Vagina (tissue), 2 donors: ENCODE measurements at places on chromosomes 1 and 21. TPM values are rescaled to one million over a fixed set of nuclear protein-coding genes. Genes with fewer than 3 reads are reported as not detected.

GRCh38 chr21:21714426-21714825, 716.2 kb downstream of the NCAM2 start:
- DNase-seq = no peak

The CHAF1B gene
- 1.7 TPM for total RNA-seq

GRCh38 chr1:5891736-5892135, 100.5 kb downstream of the NPHP4 start:
- no peak for DNase-seq

DNA sequence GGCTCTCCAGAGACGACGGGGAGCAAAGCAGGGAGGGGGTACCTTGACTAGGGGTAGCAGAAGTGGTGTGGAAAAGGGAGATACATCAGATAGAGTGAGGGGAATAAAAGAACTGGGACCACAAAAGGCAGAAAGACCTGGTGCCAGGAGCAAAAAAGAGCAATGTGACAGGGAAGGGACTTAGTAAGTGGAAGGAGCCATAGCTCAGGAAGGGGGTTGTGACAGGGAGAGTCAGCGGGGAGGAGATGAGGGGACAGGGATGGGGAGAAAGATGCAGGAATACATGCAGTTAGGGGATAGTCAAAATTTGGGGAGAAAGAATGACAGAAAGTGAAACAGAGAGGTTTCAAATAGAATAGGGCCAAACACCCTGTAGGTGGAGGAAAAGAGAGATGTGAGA, 20.5 kb downstream of the RHOU start:
- no peak for DNase-seq

GRCh38 chr1:41317361-41317760, 43.9 kb upstream of the FOXO6 start:
- no peak for DNase-seq

The OR2L5 gene
- total RNA-seq = not detected

The FCRL2 gene
- not detected for total RNA-seq

- no peak for DNase-seq
Observed at GRCh38 chr1:27599605-27600497, 4.1 kb downstream of the AHDC1 start.

The CCDC18 gene
- 17.7 TPM for total RNA-seq

The TRNP1 gene
- 13.0 TPM for total RNA-seq

DNA sequence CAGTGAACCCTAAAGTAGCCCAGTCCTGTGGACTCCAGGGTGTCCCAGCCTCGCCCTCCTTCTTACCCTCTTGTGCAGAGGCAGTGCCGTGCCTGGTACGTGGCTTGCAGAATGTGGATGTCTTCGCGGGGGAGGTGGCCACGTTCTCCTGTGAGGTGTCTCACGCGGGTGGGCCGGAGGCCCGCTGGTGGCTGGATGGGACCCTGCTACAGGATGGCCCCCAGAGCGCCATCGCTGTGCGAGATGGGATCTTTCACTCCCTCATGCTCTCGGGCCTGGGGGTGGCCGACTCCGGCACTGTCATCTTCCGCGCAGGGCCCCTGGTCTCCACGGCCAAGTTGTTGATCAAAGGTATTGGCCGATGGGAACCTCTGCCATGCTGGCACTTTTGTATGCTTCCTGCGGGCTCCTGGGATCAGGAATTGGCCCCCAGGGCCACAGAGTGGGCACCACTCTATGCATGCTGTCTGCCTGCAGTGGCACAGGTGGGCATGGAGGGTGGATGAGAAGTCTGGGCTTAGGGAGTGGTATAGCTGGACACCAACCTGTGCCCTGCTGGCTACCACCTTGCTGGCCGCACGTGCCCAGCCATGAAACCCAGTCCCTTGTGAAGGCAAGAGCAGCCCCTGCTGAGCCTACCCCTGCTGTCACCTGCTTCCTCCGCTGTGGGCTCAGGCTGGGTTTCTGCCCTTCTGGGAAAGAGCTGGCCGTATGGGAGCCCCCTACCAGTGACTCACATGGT, 92.9 kb downstream of the TRIM11 start:
- no peak for DNase-seq

DNA sequence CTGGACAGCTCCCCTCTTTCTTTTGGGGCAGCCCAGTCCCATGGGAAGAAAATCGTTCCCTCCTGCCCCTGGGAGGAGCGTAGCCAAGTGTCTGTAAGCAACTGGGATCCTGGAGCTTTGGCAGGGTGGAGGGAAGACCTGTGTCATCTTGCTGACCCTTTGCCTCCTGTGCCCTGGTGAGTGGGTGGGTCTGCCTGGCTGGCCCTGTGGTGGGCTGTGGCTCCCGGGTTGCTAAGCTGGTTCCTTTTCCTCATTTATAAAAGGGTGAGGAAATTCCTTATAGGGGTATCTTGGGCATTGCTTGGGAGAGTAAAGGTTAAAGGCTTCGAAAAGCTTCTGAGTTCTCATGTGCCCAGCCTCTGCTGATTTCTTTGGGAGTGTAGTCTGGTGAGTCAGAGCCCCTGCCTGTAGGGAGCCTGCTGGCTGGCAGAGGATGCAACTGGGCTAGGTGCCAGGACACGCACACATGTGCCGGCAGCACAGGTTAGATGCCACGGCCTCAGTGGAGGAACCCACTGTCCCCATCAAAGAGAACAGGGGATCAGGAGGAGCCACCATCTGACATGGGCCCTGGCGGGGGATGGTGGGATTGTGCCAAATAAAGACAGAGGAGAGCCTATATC, 85.2 kb downstream of the ARHGEF10L start:
- DNase-seq = no peak

DNA sequence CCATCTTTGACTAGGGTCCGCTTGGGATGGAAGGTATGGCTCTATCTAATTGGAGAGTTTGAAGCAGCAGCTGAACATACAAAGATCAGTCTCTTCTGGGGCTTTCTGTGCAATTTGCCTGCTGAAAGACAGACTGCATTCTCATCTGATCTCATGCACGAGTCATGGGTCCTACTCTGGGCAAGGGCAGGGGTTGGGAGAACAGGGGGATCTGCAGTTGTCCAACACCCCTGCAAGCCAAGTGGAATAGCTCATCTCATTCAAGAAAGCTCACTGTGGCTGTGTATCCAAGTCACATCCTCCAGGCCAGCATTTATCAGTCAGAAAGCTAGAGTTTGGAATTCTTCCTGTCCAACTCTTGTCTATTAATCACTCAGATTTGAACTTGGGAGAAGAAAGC, 177.2 kb upstream of the C8B start:
- DNase-seq = no peak

The ATAD3C gene
- total RNA-seq = not detected

DNA sequence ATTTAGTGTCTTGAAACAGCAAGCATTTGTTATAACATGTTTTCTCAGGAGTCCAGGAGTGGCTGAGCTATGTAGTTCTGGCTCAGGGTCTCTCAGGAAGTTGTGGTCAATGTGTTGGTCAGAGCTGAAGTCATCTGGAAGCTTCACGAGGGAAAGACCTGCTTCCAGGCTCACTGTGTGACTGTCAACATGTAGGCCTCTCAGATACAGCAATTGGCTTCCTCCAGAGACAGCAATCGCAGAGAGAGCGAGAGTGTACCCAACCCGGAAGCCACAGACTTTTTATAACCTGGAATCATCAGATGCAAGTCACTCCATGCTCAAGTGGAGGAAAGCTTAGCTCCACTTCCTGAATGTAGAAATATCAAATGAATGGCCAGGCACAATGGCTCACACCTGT, 40.9 kb downstream of the TNFRSF9 start:
- DNase-seq = no peak

The GBP7 gene
- total RNA-seq = not detected

GRCh38 chr1:93758842-93759515, 77.3 kb upstream of the BCAR3 start:
- no peak for DNase-seq

- no peak for DNase-seq
Observed at GRCh38 chr1:115453666-115454065, 115.6 kb upstream of the NGF start.

- no peak for DNase-seq
Observed at GRCh38 chr1:204858363-204858821, 12.3 kb upstream of the NFASC start.

DNA sequence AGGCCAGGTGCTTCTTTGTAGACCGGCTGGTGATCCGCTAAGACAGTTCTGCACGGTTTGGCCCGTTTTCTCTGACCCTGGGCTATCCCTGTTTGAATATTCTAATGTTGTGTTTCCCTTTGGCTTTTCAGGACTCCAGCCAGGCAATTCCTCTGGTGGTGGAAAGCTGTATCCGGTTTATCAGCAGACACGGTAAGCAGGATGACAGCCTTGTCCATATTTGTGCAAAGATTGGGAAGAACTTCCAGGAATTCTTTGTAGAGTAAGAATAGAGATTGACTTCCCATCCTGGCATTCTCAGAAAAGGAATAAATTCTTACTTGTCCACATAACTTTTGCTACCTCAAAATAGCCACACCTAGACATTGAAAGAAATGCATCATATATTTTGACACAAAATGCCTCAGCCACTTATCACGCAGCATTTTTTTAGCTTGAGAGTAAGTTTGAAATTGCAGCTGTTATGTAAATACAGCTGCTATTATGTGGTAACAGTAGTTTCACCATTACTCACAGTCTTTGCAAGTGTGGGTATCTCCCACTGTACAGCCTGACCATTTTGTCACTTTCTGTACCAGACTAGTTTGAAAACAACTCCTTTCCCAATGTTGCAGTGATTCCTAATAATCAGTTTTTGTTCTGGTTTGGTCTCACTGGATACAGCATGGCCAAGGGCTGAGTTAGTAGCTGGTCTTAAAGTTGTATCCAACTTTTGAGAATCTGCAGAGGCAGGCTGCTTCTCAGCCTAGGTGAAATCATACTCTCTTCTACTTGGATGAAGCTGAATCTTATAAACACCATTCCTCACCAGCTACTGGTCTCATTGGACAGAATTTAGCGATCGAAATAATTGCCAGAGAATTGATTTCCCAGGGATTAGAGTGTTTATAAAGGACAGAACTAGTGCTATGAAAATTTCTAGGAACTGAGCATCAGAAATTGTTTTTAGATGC, 40.0 kb upstream of the IKBKE start:
- no peak for DNase-seq

DNA sequence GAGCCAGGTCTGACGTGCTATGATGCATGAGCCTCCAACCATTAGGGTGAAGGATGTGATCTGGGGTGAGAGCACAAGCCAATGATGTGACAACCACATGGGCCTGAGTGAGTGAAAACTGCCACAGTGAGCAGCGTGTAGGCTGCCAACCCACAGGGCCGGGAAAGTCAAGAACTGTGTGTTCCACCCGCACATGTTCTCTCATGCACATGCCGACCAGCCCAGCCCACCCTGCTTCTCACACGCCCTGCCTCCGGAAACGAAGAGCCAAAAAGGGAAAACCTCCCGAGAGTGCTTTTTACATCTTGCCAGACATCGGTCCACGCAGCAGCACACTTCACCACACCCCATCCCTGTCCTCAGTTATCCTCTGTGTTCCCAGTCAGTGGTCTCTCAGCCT, 197.0 kb downstream of the CACNA1E start:
- DNase-seq = no peak

The VANGL1 gene
- total RNA-seq = 8.1 TPM

The MFAP2 gene
- 51.1 TPM for total RNA-seq

DNA sequence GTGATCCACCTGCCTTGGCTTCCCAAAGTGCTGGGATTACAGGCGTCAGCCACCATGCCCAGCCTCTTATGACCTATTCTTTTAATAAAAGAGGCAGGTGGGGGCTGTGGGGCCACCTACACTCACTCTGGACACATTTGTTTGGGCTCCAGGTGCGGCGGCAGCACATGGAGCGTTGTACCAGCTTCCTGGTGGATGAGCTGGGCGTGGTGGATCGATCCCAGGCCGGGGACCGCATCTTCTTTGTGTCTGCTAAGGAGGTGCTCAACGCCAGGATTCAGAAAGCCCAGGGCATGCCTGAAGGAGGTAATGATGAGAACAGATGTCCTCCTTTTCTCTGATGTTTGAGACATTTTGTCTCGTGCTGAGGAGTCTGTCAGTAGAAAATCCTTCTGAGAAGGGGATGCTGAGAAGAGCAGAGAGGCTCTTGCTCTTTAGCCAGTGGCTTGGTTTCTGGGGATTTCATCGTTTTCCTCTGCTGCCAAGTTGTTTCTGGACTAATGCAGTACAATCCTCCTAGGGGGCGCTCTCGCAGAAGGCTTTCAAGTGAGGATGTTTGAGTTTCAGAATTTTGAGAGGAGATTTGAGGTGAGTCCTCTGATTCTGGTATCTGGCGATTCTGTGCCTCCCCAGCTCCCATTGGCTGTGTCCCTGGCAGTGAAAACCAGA, 17.9 kb upstream of the MIIP start:
- peak; percentile 65 for DNase-seq

GRCh38 chr1:175390081-175390481, 197.5 kb upstream of the KIAA0040 start:
- DNase-seq = no peak

The HMGN2 gene
- total RNA-seq = 127 TPM

The DNAJC28 gene
- total RNA-seq = 1.5 TPM

DNA sequence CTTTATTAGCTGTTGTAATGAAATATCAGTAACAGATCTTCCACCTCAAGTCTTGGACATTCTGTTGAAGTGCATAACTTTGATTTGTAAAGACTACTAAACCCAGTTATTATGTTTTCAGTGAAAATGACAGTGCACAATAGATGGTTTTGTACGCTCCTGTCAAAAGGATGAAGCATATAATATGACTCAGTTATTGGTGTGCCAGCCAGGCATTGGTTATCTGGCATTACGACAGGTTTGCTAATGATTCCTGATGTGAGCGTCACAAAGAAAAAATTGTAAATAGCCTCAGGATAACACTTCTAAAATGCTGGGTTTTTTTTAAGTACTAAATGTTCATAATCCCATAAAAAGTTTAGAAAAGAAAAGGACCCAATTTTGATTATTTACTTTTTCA, 147.9 kb downstream of the MAGI3 start:
- no peak for DNase-seq

- no peak for DNase-seq
Observed at GRCh38 chr21:39681845-39682244, 63.1 kb upstream of the IGSF5 start.

- DNase-seq = no peak
Observed at GRCh38 chr1:172955161-172955815, 95.5 kb downstream of the TNFSF18 start.

GRCh38 chr1:111880881-111881837, 108.3 kb downstream of the KCND3 start:
- no peak for DNase-seq

DNA sequence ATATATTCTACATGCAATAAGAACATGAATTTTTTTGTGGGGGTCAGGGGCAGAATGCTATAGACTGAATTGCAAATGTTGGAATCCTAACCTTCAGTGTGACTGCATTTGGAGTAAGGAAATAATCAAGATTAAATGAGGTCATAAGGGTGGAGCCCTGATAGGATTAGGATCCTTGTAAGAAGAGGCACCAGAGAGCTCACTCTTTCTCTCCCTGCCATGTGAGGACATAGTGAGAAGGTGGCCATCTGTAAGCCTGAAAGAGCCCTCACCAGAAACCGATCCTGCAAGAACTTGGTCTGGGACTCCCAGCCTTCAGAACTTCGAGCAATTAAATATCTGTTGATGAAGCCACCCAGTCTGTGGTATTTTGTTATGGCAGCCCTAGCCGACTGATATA, 70.3 kb upstream of the SOX13 start:
- DNase-seq = no peak

The DDI2 gene
- 59.2 TPM for total RNA-seq

The PPCS gene
- total RNA-seq = 48.9 TPM
